ENCODE measurements at places on chromosomes 11 and 22.

- DNase-seq = no peak
Measured at GRCh38 chr11:79090191-79090705, 350.6 kb downstream of the TENM4 start.

DNA sequence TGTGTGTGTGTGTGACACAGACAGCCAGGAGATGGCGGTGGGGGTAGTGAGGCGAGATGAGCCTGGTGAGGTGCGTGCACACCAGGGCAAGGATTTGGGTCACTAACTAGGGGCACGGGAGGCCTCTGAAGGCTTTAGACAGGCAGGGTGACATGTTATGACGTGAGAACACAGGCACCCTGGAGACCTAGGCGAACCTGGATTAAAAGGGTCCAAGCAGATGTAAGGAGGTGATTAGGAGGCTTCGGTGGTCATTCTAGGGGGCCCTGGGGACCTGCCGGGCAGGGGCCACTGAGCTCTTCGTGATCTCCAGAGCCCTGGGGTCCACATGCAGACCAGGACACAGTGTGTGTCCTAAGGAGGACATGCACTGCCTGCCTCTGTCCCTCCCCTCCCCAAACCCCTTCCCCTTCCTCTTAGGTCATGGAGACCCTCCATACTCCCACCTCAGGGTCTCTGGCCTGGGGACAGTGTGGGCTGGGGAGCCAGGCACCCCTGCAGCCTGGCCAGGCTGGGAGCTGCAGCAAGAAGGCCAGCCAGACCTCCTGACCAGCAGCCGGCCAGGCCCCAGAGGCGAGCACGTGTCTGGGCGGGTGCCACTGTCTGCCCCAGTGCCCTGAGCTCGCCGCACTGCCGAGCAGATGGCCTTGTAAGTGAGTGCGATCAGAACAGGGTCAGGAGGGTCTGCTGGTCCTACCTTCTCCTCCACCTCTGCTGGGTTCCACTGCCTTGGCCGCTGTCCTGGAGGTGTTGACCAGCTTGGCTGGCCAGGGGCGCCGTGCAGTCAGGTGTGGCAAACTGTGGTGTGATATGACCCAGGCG, 32.1 kb downstream of the IFT27 start:
- no peak for DNase-seq

GRCh38 chr11:77107950-77108349, 5.3 kb downstream of the OMP start:
- DNase-seq = no peak

DNA sequence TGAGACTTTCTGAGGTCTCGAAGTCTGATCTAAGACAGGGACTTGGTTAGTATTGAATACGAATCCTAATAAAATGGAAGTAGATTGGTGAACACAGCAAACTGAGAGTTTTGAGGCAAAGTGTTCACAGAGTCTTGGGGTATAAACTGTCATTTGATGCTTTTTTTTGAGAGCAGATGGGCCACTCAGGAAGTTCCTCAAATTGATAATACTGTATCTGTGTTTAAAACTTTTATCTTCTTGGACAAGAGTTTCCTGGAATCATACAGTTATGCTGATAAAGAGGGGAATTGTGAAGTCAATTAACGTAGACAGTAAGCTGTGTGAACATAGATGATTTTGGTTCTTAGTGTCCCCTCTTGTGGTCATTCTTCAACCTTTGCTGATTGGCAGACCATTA, 80.0 kb upstream of the CLPB start:
- DNase-seq = no peak

GRCh38 chr11:44906649-44907048, 44.0 kb downstream of the TP53I11 start:
- no peak for DNase-seq

DNA sequence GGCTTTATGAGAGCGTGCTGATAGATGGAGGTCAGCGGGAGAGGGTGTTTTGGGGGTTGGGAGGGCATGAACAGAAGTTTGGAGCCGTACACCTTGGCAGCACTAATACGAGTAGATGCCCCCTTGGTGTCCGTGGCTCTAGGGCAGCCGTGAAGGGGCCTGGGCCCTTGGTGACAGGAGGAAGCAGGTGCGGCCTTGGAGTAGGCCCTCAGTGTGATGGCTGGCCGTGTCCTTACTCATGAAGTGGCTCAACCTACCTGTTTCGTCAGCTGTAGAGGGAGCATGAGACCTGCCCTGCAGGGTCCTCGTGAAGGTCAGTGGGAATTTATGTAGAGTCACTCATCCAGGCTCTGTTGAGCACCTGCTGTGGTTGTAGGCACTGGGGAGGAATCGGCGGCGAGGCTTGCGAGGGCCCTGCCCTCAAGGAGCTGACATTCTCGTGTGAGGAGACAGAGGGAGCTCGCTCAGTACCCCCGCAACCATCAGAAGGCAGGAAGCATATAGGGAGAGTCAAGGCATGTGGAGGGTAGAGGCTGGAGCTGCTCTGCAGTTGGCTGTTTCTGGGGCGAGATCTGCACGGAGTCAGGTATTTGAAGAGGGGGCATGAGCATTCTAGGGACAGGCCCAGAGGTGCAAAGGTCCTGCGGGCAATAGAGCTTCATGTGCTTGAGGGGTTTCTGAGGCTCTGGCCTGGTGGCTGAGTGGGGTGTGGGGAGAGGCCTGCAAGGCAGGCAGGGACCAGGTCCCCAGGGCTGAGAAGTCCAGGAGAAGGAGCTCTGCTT, 39.6 kb downstream of the TBC1D22A start:
- no peak for DNase-seq

DNA sequence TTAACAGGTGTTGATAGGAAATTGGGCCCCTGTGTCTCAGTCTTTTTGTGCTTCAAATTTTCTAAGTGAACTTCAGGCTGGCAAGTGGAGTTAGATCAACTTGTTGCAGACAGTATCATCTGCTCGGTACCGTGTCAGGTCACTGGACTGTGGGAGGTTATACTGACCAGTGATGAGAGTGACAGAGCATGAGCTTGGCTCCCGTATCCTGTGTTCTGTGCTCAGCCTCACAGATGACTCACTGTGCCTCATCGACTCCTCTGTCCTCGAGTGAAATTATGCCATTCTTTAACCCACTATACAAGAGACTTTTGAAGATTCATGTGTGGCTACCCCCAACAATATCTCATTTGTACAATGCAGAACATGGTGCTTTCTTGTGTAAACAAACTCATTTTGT, 7.9 kb downstream of the GRAP2 start:
- no peak for DNase-seq
